GM04503 (cell line): ENCODE measurements at places on chromosomes 5 and 9.

GRCh38 chr5:150960791-150961396 lies 56.1 kb upstream of the ZNF300 start:
- DNase-seq: no peak

DNA sequence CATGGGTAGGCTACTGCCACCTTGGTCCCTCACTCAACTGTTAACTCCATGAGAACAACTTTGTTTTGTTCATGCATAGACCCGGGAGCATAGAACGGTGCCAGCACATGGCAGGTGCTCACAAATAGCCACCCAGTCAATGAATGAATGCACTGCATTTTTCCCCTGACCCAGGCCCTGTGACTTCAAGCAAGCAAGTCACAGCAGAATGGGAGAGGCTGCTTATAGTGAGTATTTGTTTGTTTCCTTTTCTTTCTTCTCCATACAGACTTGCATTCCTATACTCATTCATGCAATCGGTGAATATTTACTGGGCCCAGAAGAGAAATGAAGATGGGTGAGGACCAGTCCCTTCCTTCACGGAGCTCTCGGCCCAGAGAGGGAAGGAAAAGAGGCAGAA lies 62.0 kb downstream of the SHB start:
- DNase-seq: no peak

DNA sequence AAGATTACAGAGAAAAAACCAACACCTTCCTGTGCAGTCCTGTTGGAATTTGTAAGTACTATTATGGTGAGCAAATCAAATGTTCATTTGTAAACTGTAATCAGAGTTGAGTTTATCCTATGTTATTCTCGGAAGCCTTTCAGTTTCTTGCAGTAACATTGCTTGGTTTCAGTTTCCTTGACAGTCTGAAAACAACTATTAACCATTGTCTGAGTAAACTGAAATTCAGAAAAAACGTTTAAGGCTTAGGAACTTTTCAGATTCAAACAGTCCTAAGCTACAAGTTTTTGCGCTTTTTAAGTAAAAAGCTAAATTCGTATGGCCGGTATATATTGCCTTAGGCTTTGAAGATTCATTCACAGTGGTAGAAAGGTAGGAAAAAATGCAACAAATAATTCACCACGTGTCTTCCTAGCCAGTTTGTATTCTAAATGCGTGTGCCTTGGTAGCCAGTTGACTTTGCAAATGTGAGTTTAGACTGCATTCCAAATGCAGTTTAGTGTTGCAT lies 2.5 kb downstream of the GPBP1 start:
- peak; percentile 42 for DNase-seq

GRCh38 chr5:135360278-135361274 lies 38.5 kb downstream of the MACROH2A1 start:
- no peak for DNase-seq

DNA sequence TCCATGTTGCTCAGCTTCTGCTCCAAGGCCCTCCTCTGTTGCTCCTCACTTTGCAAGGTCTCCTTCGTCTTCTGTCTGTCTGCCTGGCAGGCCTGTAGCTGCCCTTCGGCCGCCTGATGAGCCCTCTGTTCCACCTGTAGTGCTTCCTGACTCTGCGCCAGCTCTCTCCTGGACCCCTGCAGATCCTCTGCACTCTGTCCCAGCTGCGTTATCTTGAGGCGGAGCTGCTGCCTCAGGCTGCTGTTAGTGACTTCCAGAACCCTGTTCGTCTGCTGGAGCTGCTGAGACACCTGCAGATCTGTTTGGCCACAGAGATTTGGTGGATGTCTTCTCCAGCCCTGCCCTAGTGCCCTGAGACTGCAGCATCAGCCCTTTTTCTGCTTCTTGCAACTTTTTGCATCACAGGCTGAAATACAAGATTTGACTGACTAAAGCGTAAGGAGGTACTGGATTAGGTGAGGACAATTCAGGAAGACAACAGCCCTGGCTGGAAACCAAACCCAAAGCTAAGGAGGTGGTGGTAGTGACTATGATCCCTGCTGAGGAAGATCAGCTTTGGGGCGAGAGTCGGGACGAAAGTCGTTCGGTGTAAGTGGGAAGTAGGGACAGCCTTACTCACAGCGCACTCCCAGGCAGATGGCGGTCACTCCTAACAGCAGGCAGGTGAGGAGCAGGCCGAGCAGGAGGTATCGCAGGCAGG lies 2.1 kb downstream of the CD72 start:
- no peak for DNase-seq

DNA sequence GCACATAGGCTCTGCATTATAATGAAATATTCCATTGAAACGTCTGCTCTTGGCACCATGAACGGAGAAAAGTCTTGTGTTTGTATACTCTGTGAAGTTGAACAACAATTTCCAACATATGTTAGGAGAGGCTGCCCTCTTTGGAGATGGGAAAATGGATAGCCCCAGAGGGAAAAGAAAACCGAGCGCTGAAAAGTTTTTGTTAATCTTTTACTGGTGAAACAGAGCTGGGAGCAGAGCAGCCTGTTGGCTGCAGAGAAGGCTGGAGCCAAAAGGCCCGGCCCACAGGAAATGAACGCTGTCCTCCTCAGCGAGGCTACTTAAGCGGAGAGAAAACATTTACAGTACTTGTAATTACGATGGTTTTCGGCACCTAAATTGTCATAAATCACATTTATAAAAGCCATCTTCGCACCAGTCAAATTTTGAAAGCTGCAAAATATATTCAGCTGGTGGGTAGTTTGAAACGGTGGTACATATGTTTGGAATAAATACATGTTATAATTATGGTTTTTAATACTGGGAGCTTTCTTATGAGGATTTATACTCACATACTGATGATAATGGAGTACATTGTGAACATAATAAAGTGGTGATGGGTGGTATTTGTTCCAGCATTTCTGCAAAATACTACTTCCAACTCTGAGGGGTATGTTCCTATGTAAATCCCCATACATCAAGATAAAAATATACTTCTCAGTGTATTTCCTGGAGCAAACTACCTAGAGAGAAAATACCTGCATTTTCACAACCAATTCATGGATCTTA lies 129.6 kb upstream of the CNTLN start:
- peak; percentile 26 for DNase-seq
